Stimulated activated naive B cell treated with anti-CD40 and anti-IgM and Interleukin-4, amounts not matched to agents 10 μg/mL and 1 μg/mL and 100 μg/mL, for 72 hours (primary cell): ENCODE measurements at places on chromosomes 1 and 21.

GRCh38 chr1:205077158-205077933 lies 6.9 kb downstream of the TMEM81 start:
- DNase-seq: no peak

DNA sequence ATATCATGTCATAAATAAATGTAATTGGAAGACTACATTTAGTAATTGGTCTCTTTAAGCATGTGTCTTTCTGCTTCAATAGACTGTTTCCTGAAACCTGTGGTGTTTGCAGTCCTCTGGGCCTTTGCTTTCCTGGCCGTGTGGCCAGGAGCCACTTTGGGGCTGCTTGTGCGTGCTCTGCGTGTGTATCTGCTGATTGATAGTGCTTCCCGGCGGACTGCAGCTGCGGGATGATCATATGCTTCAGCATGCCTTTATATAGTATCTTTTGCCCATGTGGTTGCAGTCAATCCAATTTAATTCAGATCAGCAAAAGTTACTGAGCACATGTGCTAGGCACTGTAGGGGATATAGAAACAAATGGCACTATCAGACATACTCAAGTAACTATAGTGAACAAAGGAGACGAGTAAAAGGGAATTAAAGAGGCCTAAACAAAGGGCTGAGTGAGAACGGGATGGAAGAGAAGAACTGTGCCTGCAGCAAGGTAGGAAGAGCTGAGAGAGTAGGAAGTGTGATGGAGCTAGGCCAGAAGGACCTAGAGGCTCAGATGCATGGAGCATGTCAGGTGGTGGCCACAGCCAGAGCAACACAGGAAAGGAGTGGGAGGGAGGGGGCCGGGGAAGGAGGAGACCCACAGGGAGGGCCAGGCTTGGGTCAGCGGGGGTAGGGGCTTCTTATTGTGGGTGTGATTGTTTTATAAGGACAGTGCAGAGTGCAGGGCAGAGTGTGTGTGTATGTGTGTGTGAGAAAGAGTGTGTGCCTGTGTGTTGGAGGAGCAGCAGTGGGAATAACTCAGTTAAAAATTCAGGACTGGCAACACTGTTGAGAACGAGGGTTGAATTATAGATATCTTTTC lies 27.2 kb upstream of the TTF2 start:
- DNase-seq: no peak

GRCh38 chr21:38923429-38923828 lies 117.7 kb downstream of the ETS2 start:
- DNase-seq: no peak

DNA sequence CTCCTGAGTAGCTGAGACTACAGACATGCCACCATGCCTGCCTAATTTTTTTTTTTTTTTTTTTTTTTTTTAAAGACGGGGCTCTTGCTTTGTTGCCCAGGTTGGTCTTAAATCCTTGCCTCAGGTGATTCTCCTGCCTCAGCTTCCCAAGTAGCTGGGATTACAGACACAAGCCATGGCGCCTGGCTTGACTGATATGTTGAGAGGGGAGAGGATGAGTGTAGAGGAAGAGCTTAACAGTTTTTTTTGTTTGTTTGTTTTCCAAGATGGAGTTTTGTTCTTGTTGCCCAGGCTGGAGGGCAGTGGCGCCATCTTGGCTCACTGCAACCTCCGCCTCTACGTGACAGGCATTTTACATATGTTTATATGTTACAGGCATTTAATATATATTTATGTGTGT lies 2.5 kb downstream of the SRP9 start:
- DNase-seq: no peak

DNA sequence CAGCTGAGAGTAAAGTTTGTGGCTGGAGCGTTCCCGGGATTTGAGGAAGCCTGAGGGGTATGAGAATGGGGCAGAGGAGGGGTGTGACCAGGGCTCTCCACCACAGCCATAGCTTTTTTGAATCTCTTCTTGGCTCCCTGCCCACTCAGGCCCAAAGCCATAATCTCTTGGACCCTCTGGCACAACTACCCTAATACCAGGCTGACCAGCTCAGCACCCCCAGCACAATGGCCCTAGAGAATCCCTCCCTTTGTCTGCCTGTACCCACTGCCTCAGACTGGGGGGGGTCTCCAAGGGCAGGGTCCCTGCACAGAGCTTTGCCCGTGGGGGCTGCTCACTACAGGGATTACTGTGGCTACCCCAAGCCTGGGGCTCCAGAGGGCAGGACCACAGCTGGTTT lies 7.5 kb downstream of the DENND4B start:
- no peak for DNase-seq
